ENCODE measurements at places on chromosomes 3 and 15.

GRCh38 chr3:18725668-18726407 lies 300.7 kb upstream of the SATB1 start:
- DNase-seq, result peak; percentile 11

DNA sequence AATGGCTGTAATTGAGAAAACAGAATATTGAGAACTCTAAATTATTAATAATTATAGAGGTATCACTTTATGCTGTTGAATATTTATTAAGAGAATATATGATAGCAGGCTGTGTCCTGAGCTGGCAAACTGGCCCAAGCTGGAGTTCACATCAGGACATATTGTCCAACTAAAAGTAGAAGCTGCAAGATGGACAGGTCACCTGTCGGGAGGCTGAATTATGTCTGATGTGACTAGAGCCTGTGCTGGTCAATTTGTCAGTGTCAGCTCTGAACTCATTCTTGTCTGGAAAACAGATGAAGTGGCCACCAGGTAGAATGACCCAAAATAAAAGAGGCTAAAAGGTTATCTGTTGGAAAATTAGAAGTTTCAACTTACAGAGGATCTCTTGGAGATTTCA lies 392.2 kb downstream of the LRTM1 start:
- DNase-seq, result no peak

DNA sequence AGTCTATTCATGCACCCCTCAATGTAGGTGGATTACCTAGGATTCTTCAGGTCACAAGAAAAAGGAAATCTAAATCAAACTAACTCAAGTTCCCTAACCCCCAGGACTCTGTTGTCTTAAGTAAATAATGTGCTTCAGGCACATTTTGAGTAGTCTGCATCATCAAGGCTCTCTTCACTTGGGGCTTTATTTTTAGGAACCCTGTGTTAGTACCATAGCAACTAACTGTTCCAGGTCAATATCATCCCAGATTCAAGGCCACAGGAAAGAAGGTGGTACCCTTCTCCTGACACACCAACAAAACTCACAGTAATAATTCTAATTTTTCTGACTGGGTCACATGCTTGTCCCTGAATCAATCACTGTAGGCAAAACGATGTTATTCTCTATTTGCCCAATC lies 218.1 kb downstream of the MAGI1 start:
- no peak for DNase-seq

DNA sequence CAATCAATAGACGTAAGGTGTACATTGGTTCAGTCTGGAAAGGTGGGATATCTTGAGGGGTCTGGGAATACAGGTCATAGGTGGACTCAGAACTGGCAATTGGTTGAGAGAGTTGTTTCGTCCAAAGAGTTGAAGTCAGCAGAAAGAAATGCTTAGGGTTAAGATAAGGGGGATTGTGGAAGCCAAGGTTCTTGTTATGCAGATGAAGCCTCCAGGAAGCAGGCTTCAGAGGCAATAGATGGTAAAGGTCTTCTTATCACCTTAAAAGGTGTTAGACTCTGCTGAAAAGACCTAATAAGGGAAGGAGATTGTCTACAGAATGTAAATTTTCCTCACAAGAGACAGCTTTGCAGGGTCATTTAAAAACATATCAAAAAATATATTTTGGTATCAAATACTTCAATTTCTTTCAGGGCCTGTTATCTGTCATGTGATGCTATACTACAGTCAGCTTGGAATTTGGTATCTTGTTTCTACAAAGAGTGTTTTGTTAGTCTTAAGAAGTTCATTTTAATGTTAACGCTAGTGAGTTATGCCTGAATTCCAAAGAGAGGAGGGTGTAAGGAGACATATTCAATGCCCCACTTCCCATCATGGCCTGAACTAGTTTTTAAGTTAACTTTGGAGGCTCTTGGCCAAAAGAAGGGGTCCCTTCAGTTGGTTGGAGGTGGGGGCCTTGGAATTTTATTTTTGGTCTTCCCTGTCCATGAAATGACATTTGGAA lies 378.2 kb upstream of the ROBO2 start:
- DNase-seq, result no peak

- DNase-seq, result no peak
These were observed 27.9 kb upstream of the MUC13 start for GRCh38 chr3:124962403-124962940.

- DNase-seq, result no peak
These were observed 55.2 kb upstream of the CACNA2D3 start for GRCh38 chr3:54067055-54067698.
